ENCODE measurements at places on chromosomes 5 and 9.

DNA sequence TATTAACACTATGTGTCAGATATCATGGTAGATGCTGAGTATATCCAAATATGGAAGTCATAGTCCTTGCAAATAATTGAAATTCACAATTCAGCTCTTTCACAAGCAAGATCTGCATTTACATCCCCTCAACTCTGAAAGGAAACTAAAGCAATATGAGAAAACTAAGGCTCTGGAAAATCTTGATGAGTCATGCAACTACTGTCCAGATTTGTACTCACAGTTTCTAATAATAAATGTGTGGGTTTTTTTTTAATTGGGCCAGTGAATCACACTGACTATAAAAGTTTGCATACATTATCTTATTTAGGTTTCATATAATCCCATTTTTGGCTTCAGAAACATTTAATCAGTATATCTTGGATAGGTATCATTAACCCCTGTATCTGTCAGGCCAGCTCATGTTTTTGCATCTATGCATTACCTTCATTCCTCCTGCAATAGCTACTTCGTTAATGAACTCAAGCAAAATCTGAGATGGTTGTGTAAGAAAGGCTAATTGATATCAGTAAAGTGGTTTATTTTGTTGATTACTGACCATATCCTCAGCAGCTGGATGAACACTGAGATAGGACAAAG lies 58.7 kb upstream of the PRR16 start:
- DNase-seq, result no peak

GRCh38 chr9:99863955-99864354 lies 42.3 kb downstream of the NR4A3 start:
- DNase-seq, result no peak

GRCh38 chr9:84891924-84892323 lies 222.4 kb downstream of the NTRK2 start:
- DNase-seq, result no peak

- DNase-seq, result no peak
Measured at GRCh38 chr9:14831074-14831473, 79.2 kb downstream of the FREM1 start.

DNA sequence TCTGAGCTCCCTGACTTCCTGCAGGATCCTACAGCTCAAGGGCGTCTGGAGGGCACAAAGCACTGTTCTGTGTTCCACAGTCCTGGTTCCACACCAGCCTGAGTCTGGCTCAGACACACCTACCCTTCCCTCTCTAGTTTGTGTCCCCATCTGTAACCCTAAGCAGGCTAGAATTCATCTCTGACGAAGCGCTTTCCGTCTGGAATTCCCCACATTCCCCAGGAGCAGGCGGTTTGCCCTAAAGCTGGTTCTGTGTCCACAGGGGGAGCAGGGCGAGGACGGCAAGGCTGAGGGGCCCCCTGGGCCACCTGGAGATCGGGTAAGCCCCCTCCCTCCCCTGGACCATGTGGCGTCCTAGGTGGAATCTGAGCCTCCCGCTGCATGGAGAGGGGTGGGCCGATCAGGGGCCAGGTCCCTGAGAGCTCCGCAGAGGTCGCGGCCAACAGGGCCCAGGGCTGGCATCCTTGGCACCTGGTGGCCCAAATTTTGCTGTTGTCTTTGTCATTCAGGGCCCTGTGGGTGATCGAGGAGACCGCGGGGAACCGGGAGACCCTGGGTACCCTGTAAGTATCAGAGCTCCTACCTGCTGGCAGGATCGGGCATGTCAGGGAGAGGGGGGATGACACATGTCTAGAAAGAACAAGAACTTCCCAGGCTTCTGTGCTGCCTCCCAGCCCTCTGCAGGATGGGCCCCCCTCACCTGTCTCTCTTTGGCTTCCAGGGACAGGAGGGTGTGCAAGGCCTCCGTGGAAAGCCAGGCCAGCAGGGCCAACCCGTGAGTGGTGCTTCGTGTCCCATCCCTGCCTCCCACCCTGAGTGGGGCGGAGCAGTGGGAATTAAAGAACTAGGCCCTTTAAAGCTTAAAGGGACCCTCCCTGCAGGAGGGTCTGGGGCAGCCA lies 34.5 kb upstream of the ORM1 start:
- no peak for DNase-seq

DNA sequence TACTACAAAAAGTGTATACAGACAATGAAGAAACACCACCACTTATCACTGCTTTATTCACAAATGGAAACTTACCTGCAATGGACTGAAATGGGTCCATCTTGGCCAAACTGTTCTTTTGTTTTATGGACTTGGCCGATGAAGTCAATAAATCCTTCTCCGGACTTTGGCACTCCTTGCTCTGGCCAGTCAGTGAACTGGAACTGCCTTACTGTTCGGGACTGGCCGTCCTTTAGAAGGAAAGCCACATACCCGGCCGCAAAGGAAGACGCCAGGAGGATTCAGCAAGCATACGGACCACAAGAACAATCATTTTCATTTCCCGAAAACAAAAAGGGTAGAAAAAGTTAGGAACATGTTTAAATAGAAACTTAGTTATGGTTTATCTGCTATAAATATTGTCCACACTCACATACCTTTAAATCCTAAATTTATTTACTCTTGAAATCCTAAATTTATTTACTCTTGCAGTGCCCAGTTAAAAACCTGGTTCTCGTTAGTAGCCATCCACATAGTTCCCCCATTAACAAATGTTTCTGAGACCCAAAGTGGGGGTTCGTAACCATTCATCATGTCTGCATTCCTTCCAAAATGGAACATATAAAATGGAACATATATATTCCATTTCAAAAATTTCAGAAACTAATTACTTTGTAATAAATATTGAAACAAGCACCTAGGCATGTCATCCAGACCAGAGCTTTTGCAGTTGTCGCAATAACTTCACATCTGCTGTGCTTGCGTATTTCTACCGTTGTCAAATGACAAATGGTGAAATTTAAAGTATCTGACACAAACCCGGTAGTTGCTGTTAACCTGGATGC lies 532.1 kb upstream of the DMAC1 start:
- no peak for DNase-seq

GRCh38 chr9:87875831-87876545 lies 6.7 kb upstream of the SPATA31E1 start:
- DNase-seq, result no peak

GRCh38 chr5:147410496-147411358 lies 99.1 kb downstream of the DPYSL3 start:
- no peak for DNase-seq

- no peak for DNase-seq
Measured at GRCh38 chr5:140690376-140690932, 716 bp downstream of the HARS1 start.

DNA sequence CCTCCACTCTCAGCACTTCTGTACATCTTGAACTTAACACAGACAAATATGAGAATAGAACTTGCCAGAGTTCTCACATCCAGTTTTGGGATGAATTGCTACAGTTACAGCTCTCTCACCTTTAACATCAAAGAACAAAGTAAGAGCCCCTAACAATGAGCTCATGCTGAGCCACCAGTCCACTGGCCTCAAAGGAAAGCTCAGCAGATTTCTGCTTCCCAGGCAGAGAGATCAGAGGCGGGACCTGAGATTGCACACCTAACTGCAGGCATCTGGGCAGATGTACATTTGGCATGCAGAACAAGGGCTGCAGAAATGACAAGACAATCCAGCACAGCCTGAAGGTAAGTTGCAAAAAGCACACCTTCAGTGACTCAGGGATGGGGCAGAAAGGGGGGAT lies 300.9 kb downstream of the MRPS30 start:
- no peak for DNase-seq

- DNase-seq, result no peak
Measured at GRCh38 chr5:67434466-67434865, 237.9 kb upstream of the CD180 start.

- no peak for DNase-seq
Measured at GRCh38 chr5:177600508-177601018, 631 bp downstream of the B4GALT7 start.

DNA sequence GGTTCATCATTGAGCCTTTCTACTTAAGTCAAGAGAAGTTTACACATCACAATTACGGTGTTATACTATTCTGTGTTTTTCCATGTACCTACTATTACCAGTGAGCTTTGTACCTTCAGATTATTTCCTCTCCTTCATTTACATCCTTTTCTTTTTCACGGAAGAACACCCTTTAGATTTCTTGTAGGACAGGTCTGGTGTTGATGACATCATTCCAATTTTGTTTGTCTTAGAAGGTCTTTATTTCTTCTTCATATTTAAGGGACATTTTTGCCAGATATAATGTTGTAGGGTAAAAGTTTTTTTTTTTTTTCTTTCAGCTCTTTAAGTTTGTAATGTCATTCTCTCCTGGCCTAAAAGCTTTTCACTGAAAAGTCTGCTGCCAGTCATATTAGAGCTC lies 637.1 kb upstream of the RIOK2 start:
- DNase-seq, result no peak

DNA sequence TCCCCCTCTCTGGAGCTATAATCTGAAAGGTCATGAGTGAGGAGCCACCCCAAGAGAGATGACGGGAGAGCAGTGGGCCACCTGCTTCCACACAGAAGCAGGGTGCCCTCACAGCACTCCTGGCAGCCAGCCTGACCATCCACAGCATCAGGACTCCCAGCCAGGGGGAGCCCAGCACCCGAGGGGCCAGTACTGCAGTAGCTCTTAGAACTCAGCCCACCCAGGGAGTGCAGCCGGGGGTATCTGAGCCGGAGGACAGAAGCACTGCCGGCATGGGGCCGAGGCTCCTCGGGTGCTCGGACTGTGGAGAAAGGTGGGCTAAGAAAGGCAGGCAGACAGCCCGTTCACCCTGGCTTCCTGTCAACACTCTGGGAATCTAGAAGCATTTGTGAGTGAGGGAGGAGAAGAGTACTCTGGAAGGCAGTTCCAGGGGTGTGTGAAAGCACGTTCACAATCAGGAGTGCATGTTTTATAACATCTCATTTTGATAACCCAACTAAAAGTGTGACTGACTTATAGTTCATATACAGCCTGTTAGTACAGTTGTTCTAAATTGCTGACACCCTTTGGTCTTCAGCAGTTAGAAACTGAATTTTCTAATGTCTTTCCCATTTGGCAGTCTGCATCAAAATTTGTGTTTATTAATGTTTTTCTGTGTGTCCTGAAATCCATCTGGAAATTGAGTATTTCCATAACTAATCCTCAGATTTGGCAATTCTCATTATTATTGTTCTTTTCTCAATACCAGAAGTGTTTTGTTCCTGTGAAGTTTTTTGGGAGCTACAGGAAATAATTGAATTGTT lies 25.9 kb upstream of the ASPN start:
- DNase-seq, result no peak

DNA sequence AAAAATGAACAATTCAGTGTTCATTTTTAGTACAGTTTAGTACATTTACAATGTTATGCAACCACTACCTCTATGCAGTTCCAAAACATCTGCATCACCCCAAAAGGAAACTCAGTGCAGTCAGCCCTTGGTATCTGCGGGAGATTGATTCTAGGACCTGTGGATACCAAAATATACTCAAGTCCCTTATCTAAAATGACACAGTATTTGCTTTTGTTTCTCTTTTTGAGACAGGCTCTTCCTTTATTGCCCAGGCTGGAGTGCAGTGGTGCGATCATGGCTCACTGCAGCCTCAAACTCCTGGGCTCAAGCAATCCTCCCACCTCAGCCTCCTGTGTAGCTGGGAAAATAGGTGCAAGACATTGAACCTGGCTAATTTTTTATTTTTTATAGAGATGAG lies 114.0 kb downstream of the PIP5K1B start:
- DNase-seq, result no peak

- DNase-seq, result no peak
Measured at GRCh38 chr5:65866837-65867521, 59.4 kb upstream of the ERBIN start.

GRCh38 chr9:4842213-4842612 lies 49.5 kb downstream of the RCL1 start:
- DNase-seq, result no peak

DNA sequence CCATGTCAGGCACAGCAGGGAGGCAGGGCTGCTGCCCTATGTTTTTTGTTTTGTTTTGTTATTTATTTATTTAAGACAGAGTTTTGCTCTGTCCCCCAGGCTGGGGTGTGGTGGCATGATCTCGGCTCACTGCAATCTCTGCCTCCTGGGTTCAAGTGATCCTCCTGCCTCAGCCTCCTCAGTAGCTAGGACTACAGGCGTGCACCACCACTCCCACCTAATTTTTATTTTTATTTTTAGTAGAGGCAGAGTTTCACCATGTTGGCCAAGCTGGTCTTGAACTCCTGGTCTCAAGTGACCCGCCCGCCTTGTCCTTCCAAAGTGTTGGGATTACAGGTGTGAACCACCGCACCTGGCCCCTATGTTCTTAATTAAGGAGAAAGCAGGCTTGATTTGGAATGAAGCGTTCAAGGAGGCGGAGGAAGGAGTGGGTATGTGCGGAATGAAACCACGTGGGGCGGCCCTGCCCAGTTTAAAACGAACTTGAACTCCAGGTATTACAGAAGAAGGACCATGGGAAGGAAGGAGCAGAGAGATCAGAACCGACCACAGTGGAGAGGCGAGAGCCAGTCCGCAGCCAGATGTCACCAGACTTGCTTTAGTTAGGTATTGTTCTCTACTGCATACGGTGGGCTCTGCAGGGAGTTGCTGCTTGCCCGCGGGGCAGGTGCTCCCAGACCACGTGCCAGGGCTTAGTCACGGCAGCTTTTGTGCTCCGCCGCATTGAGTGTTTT lies 34.9 kb upstream of the EPB41L4B start:
- DNase-seq, result no peak

DNA sequence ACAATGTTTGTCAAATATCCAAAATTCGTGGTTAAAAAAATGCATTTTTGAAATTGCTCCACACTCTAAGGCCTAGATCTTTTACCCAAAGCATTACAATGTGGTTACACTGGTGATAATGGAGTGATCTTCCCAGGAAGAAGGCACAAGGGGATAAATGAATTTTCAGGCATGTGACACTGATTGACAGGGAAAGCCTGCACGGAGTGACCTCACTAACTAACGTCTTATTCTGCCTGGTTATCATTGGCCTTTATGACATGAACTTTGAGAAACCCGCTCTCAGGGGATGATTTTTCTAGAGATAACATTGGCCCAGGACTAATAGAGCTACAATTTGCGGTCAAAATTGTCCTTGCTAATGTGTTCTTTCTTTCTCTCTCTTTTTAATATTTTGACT lies 137.6 kb downstream of the PRKACG start:
- no peak for DNase-seq

DNA sequence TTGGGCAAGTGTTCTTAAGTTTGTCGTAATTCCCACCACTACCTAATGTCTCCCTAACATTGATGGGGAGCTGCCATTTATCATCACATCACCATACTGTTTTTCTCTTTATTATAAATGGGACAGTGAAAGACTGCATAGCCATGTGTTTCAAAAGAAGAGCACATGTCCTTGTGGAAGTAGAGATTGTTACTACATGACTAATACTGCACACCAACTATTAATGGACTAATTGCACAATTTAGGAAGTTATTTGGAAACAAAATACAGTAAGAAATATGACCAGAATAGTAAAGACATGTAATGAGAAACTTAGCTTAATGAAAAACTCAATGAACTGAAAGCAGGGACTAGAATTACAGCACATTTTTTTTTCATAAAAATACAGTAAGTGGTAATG lies 12.0 kb upstream of the ELOVL7 start:
- peak; percentile 73 for DNase-seq

- no peak for DNase-seq
Measured at GRCh38 chr5:66232706-66233445, 88.8 kb downstream of the SREK1 start.

GRCh38 chr5:134432174-134432573 lies 20.5 kb upstream of the CDKN2AIPNL start:
- DNase-seq, result no peak

All from AML-193 (cell line).